Stimulated activated CD8-positive, alpha-beta memory T cell treated with anti-CD3 and anti-CD28 coated beads, Interleukin-15, amount 100 ng/mL, for 1 hour (primary cell): ENCODE measurements at places on chromosomes 7 and 10.

- peak; percentile 24 for DNase-seq
Observed at GRCh38 chr7:117127585-117128168, 174.4 kb downstream of the ST7 start.

GRCh38 chr10:98269435-98269912 is 1.5 kb upstream of the LOXL4 start:
- no peak for DNase-seq

DNA sequence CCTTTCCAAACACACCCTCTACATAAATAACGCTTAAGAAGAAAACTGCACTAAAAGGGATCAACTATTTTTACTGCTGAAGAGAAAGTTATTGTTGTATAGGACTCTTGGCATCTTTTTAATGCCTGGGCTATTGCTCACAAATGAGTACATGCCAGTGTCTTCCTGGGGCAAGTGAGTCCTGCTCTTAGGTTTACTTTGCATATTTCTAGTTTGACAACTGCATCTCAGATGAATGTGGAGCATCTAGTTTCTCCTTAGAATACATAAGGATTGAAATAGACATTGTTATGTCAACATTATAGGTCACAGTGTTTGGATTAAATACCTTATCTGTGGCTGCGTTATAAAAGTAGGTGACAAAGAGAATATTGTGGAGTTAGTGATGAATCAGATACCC is 44.5 kb downstream of the PSMC2 start:
- no peak for DNase-seq

DNA sequence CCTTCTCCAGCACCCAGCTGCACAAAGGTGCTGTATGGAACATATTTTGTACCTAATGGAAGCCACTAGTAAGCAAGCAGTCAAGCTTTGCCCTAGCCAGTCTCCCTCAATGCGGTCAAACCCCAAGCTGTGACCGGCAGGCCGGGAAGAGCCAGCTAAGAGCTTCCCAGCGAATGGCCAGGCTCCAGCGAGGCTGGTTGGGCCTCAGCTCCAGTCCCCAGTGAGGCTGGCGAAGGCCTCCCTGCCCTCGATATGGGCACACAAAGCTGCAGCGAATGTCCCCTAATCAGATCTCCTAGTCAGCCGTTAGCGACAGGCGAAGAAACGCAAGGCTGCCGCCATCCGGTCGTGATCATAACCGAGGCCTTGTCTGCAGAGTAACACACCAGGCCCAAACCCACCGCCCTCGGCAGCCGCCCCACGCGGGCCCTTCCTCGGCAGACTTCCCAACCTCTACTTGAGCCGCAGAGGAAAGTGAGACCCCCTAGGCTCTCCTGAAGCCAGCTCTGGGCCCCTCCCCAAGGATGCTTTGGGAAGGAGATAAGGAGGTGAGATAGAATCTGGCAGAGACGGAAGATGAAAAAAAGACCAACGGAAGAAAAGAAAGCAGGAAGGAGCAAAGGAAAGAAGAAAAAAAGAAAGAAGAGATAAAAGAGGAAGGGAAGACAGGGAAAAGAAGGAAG is 3.1 kb upstream of the HOXA9 start:
- DNase-seq = no peak

DNA sequence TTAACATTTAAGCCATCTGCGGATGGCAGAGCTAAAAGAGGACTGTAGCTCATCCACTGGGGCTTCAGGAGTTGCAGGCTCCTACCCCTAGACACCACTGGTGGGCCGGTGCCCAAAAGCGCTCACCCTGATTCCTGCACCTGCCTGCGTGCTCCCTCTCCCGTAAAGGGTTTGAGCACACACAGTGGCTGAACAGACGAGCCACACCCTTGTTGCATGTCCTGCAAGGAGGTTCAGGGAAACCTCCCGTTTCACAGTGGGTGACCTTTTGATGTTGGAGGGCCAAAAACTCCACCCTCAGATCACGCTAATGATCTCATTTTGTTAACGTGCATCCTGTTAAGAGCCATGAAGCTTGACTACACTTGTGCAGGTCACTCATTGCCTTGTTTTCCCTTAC is 37.9 kb downstream of the SYPL1 start:
- DNase-seq = no peak

- no peak for DNase-seq
Observed at GRCh38 chr7:26298472-26299058, 6.9 kb downstream of the SNX10 start.

- peak; percentile 18 for DNase-seq
Observed at GRCh38 chr10:100969187-100970075, at the start of gene SEMA4G. Gene SEMA4G (plus strand): TSS chr10:100969504. CDS start chr10:100972913, 3,409 bp downstream.

DNA sequence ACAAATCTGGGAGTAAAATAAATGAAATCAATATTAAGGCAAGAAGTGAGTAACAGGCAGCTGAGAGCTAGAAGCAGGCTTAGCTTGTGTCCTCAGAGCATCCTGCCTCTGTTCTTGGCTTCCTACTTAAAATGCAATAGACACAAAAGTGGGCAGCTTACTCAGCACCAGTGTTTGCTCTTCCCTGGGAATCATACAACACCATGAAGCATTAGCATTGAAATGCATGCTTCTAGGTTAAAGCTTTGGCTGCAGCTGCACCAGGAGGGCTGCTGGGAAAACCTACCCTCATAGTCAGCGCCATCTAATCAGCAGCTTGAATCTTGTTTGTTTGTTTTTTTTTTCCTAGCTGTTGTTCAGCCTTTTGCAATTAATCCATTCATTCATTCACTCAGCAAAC is 104.2 kb upstream of the VWC2 start:
- no peak for DNase-seq

DNA sequence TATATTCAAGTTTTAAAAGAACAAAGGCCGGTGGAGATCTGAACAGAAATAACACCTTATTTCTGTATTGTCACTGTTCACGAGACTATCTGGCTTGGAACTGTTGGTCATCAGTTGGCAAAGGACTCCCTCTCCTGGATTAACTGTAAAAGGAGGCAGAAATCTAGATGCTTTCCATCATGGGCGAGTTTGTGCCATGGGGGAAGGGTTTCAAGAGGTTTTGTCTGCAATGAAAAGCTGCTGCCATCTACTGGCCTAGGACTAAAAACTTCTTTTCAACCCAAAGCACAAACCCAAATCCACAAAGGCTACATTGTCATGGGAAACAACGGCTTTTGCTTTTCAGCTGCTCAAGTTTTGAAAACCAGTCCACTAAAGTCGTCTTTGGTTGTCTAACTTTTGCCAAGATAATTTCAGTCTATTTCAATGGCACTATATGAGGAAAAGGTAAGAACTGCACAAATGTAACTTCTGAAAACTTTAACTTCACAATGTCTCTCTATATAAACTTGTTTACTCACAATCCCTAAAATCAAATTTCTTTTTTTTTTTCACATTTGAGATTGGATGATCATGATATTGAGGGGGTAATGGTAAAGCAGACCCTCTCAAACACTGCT is 196.8 kb downstream of the SKAP2 start:
- DNase-seq = peak; percentile 13

DNA sequence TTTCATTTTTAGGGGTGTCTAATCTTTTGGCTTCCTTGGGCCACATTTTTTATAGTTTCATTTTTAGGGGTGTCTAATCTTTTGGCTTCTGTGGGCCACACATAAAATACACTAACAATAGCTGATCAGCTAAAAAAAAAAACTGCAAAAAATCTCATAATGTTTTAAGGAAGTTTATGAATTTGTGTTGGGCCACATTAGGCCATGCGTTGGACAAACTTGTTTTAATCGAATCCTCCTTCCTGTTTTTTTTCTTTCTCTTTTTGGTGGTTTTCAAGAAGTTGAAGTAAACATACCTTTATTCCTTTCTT is 37.4 kb downstream of the ZNRF2 start:
- no peak for DNase-seq

GRCh38 chr7:19101472-19101871 is 16.0 kb downstream of the TWIST1 start:
- DNase-seq = no peak

DNA sequence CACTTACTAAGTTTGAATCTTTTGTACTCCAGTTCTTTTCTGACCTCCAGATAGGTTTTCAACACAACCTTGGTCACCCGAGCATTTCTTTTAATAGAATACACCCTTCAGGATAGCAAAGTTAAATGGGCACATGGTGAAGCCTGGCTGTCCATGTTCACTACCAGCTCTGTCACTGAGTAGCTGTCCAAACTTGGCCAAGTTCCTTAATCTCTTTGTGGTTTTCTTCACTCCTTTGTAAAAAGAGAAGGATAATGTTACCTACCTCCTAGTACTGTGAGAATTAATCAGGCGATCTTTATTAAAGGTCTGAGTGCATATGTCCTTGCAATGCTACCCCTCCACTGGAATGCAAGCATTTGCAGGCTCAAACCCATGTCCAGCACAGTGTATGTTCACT is 128.1 kb upstream of the PTPRZ1 start:
- no peak for DNase-seq

GRCh38 chr10:59577984-59578383 is 131.7 kb downstream of the SLC16A9 start:
- DNase-seq = no peak

- DNase-seq = no peak
Observed at GRCh38 chr7:4406288-4407058, 275.6 kb upstream of the FOXK1 start.

GRCh38 chr7:7542251-7542835 is 6.7 kb upstream of the COL28A1 start:
- DNase-seq = no peak

- DNase-seq = no peak
Observed at GRCh38 chr7:27249724-27250556, 7.3 kb downstream of the EVX1 start.

GRCh38 chr10:48804740-48805182 is 120.1 kb downstream of the WDFY4 start:
- DNase-seq = no peak

DNA sequence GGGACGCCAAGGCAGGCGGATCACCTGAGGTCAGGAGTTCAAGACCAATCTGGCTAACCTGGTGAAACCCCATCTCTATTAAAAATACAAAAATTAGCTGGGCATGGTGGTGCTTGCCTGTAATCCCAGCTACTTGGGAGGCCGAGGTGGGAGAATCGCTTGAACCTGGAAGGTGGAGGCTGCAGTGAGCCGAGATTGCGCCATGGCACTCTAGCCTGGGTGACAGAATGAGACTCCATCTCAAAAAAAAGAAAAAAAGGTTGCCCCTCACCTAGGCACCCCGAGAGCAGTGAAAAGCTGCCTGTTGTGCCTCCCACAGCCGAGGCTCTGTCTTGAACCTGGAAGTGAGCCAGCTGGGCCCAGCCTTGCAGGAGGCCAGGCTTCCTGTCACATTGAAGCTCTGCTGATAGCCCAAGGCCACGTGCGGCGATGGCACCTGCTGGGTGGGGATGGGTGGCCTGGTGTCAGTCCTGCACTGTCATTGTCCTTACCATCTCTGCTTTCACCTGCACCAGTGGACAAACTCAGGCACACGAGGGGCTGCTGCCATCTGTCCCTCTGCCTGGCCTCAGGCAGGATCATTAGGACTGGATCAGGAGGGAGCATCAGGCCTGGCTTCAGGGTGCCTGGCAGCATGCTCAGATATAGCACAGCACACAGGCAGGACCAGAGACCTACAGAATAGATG is 37.8 kb downstream of the DNAJB12 start:
- no peak for DNase-seq

GRCh38 chr10:36721871-36722270 is 403.5 kb upstream of the ANKRD30A start:
- DNase-seq = no peak

GRCh38 chr7:114819616-114820362 is 102.1 kb upstream of the MDFIC start:
- DNase-seq = no peak

DNA sequence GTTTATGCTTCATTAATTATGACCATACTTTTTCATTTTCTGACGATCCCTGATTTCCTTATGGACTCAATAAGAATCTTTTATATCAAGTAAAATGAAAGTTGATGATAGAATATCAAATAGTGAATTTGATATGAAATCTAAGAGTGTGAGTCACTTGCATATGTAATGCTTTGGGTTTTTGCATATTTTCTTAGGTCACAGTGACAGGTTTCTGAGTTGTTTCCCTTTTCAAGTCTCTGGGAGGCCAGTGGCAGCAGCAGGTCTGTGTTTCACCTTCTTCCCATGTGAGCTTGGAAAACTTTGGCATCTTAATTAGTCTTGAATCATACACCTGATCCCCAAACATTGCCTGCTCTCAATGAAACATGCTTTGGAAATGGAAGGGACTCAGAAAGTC is 34.7 kb upstream of the GJD4 start:
- no peak for DNase-seq

GRCh38 chr7:80794631-80795573 is 123.9 kb downstream of the SEMA3C start:
- no peak for DNase-seq

DNA sequence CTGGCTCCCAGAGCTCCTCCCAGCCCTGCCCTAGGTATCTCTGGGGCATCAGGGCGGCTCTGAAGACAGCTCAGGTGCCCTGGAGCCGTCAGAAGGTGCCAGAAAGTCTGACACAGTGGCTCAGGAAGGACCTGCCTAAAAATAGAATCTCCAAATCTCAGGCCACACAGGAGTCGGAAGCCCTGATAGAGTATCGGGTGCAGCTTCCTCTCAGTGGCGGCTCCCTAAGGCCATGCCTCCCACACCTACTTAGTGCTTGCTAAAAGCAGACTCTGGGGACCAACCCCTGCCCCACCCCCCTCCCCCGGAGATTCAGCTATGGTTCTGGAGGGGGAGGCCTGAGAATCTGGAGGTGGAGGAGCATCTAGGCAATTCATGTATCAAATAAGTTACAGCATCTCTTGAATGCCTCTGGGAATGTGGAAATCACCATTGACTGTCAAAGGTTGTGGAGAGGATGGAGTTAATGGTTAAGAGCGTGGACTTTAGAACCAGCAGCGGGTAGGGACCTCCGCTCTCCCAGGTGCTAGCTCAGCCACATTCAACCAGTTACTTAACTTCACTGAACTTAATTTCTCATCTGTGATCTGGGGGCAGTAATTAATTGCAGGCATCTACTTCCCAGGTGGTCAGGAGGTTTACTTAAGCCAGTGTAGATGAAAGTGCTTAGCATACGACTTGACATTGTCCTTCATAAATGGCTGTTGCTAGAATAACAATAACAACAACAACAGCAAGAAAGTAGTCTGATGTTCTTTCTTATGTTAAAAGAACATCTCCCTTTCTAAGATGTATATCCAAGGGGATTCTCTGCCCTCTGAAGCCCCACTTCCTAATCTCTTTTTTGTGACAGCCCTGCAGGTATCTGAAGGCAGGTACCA is 38.6 kb upstream of the MXI1 start:
- no peak for DNase-seq

GRCh38 chr10:123966896-123967231 is 75.3 kb upstream of the CPXM2 start:
- no peak for DNase-seq

GRCh38 chr7:20270867-20271266 is 53.7 kb upstream of the MACC1 start:
- DNase-seq = no peak

DNA sequence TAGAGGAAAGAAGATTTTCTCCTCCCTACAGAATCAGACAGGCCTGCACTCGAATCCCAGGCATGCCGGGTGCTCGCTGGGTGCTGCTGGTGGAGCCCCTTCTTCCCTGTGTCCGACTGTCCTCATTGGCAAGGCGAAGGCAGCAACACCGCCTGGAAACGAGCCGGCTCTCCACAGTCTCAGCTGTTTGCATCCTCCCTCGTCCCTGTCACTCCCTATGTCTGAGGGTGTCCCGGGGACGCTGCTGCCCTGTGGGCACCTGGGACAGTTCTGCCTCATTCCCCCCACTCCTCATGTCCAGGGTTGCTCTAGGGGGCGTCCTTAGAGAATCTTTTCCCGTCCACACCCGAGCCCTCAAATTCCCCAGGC is 31.6 kb upstream of the TMEM72 start:
- no peak for DNase-seq
